ENCODE measurements at places on chromosomes 2 and 18.

DNA sequence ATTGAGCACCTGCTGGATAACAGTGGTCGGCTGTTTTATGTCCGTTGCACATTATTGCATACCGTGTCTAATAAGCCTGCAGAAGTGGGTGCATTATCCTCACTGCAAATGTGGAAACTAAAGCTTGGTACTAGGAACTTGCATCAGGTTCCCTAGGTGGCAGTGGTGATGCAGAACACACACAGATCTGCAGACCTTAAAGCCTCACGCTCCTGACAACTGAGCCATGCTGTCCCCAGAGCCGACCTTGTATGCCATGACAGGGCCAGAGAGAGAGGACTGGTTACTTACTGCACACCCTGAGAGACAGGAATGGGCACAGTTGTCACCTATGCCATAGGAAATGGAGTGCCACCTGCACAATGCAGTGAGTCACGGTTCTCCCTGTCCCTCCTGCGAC is 151.8 kb downstream of the SH3RF3 start:
- no peak for DNase-seq

DNA sequence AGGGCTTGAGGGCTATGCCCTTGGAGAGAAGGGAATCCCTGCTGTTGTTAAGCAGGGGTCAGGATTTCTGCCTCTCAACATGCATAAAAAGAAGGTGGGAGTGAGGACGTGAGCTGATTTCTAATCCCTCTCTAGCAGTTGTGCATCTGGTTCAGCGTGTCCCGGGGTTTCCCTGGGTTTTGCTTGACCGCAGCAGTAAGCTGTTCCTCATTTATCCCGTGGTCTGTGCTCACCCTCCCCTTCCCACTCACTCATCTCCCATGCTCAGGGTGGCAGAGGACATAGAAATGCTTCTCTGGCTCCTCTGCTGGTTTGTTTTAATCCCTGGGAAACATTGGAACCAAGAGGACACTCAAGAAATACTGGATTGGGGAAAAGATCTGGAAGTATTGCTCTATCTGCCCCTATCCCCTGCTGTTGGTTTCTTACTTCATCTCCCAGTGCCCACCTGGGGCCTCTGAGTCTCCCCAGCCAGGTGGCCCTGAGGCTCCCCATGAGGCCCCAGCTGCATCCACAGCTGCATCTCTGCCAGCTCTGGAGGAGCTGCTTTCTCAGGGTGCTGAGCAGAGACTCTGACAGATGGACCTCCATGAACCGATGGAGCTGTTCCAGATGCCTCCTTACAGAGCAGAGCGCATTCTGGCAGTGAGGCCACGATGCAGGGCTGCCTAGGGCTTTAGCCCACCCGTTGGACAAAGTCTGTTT is 36.1 kb downstream of the TET3 start:
- no peak for DNase-seq

DNA sequence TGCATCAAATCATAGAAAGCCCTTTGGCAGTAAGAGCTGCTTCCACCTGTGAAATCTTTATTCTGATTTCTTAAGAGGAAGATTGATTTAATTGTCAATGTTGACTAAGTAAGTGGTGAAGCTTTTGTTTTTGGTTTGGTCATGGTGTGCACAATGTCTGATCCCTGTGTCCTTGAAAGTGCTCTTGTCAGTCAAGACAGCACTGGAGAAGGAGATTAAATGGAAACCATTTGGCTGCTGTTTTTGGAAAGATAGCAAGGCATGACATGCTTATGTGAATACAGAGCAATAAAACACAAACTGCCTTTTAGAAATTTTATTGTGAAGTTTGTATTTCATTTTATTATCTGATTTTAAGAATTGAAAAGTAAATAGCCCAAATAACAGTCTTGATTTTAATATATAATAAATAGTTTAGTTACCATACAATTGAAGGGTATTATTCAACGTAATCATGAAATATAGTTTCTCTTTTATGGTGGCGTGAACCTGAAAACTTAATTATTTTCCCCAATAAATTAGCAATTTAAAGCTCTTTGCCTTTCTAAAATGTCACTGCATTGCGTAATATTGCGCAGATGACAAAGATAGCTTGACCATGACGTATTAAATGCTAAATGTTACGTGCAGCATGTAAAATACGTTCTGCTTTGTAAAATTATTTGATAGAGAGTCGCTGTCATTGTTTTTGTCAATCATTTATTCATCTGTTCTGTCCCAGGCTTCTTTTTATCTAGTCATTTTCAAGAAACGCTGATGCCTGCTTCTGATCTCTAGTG is 69.0 kb downstream of the GULP1 start:
- no peak for DNase-seq

GRCh38 chr18:23683155-23683554 is 6.1 kb upstream of the LAMA3 start:
- no peak for DNase-seq

- DNase-seq = no peak
These were observed 713.1 kb downstream of the DCDC2C start for GRCh38 chr2:4416431-4416830.

GRCh38 chr2:217513258-217513657 is 489.5 kb downstream of the TNS1 start:
- no peak for DNase-seq

GRCh38 chr18:11251891-11252270 is 102.5 kb upstream of the PIEZO2 start:
- DNase-seq = no peak

GRCh38 chr2:111900859-111901258 is 2.5 kb downstream of the MERTK start:
- no peak for DNase-seq

- no peak for DNase-seq
These were observed 597.1 kb upstream of the CHAC2 start for GRCh38 chr2:53170466-53170865.

DNA sequence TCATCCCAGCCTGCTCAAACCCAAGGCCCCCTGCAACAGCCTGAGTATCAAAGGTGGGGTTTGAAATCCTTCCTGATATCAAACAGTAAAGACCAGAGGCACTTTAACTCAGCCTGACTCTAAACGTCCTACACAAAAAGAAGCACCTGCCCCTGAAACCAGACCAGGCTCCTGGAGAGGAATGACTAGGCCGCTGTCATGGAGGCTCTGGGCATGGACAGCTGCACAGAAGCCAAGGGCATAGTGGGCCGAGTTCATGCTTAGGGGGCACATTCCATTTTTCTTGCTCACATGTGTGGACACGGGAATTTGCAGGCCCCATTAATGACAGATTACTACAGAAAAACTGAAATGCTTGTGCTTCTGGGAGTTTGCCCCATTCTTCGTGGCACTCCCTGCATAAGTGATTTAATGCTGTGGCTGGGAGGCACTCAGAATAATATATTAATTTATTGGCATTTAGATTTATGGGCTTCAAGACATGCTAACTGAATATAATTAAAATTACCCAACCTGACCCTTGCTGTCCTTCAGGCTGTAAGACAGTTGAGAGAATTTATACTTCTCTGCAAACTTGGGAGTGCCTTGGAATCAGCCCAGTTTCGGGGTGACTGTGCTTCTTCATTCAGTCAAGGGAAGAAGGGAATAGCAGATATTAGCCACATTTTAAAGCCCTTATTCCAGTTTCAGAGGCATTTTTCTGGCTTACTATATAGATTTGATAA is 105.5 kb downstream of the GYPC start:
- no peak for DNase-seq

GRCh38 chr2:132477962-132478361 is 61.4 kb downstream of the GPR39 start:
- DNase-seq = no peak

- no peak for DNase-seq
These were observed 1010.9 kb upstream of the NXPH2 start for GRCh38 chr2:139790807-139791752.

DNA sequence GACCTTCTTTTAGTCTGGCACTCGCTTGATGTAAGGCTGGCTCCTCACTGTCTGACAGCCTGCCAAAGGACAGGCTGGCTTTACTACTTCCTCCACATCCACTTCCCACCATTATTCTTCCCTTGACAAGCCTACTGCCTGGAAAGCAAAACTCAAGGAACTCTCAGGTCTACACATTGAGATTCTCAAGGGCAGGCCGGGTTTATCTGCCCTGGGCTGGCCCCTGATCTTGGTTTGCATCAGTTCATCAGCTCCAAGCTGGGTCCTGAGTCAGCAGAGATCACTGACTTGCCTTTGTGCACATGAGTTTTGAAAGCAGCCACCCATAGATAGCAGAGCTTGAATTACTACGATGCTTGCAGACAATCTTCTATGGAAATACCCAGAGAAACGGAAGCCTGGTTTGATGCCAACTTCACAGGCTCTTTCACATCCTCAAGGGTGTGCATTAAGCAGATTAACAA is 53.9 kb downstream of the KCTD18 start:
- DNase-seq = no peak

GRCh38 chr2:174259981-174260380 is 11.6 kb upstream of the OLA1 start:
- no peak for DNase-seq

GRCh38 chr2:189553504-189554088 is 27.0 kb downstream of the SLC40A1 start:
- no peak for DNase-seq

DNA sequence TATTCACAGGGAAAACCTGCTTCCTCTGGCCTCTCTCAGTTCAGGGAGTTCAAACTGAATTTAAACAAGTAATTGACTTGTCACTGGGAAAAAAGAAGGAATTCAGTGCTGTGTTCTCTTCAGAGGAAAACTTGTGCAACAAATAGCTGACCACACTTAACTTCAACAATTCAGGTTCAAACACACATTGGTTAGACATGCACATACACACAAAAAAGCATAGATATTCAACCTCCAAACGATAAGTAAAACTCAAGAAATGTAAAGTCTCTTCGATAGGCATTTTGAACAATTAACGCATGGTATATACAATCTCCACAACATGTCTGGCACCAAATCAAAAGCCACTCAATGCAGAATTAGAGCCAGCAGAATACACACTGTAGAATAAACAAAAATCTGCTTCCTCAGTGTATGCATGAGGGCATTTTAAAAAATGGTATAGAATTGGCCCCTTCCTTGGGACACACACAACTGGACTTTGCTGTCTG is 269.0 kb downstream of the TCF4 start:
- no peak for DNase-seq

DNA sequence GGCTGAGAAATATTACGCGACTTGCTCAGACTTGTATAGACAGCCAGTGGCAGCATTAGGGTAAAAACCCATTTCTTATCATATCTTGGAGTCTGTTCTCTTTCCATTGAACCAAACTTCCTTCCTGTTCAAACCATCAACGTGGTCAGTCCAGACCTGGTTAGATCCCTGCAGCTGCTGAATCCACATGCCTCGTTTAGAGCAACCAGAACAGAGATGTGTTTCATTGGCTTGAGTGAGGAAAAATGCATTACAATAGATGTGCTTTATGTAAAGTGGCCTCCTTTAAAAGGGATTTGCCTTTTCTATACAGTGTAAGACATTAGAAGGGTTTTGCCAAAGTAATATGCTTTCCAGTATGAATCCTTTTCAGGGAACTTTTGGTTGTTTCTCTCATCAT is 232.4 kb downstream of the MEIS1 start:
- DNase-seq = no peak

DNA sequence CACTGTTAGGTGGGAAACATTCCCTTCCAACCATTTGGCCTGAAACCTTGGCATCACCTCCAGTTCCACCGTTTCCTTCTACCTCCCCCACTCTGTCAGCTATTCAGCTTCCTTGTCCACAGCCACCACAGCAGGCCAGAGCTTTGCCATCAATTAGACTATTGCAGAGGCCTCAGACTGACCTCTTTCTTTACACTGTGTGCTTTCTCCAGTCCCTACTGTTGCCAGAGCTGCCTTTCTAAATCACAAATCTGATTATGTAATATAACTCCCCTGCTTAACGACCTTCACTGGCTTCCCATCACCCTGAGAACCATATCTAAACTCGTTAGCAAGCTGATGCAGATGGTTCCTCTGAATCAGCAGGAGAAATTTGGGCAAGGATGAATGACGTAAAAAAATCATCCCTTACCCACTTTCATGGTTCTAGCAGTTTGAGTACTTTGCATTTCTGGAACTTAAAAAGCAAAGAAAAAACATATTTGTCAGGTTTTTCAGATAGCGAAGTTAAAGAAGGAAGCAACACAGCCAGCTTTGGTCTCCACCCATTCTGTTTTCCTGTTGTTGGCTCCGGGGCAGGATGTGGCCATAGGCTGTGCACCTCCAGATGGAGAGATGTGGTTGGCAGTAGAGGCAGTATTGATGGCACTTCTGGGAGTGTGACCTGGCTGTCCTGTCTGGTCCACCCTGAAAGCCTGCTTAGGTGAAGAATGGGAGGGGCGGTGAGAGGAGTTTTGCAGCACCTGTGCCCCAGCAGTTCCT is 422.1 kb downstream of the PARD3B start:
- peak; percentile 18 for DNase-seq

- DNase-seq = peak; percentile 64
These were observed at the start of gene GYPC for GRCh38 chr2:126655500-126656430. Gene GYPC (plus strand): TSS chr2:126656158. CDS start chr2:126656264, 106 bp downstream.

DNA sequence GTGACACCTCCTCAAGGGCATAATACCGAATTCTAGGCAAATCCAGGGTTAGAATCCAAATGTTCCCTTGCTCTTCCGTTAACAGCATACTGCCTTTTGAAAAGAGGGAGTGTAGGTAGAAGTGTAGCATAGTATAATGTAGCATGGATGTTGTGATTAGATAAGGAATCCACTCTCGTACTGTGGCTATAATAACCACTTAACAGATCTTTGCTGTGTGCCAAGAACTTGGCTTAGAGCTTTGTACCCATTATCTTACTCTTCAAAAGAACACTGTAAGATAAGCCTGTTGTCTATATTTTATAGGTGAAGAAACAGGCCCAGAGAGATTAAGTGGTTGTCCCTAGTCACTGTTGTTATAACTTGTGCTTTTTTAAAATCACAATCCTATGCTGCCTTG is 24.2 kb downstream of the WDR75 start:
- no peak for DNase-seq

DNA sequence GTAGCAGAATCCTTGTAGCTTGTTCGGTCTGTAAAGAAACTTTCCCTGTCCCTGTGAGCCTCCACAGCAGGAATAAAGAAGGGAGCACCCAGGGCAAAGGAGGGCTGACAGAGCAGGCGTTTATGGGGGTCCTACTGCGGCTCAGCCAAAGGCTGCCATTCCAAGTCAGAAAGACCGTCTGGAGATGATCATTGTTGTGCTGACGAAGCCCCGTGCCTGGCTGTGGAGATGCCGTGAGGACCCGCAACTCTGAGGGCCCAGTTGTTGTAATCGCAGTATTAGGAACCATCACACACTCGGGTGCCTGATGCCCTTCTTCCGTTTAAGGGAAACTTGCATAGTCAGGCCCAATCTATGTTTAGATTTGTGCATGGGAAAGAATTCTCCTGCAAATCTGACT is 16.9 kb upstream of the VWA3B start:
- DNase-seq = no peak

DNA sequence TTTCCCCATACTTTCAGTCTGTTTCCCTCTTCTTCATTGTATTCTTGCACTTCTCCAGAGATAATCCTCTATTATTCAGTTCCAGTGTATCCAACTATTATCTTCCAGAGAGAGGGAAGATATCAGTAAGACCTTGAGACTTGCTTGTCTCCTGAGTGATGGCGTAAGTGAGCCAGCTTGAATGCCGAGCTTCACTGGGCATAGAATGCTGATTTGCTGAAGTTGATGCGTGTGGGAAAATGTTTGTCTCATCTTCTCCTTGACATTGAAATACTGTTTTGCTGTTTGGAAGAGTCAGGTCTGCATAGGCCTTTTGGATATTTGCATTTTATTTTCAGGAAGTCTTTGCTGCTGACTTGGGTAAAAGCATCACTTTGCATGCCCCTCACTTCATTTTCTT is 41.1 kb upstream of the MGAT5 start:
- DNase-seq = no peak

All from activated naive CD4-positive, alpha-beta T cell treated with anti-CD3 and anti-CD28 coated beads, Interleukin-2, amount 50 U/mL, for 16 hours (primary cell).